Pancreas (tissue), 10 donors: ENCODE measurements at places on chromosomes 6 and 20. TPM values are rescaled to one million over a fixed set of nuclear protein-coding genes. Genes with fewer than 3 reads are reported as not detected.

- no peak overlapping the region for H3K4me3 ChIP-seq
- DNase-seq, result no peak
- no peaks in the 10 kb centered on the region for H3K4me1 ChIP-seq
- no peaks in the 10 kb centered on the region for H3K27me3 ChIP-seq
- H3K27ac ChIP-seq, result no peak overlapping the region
- no peaks in the 10 kb centered on the region for H3K36me3 ChIP-seq
Measured at GRCh38 chr20:21614980-21615379, 90.5 kb upstream of the PAX1 start.

- DNase-seq, result no peak
- H3K27ac ChIP-seq, result no peak overlapping the region
- peak overlapping the region; percentile 21 for H3K4me3 ChIP-seq
- H3K4me1 ChIP-seq, result peaks cover 16% of the 10 kb centered on the region
- H3K27me3 ChIP-seq, result no peaks in the 10 kb centered on the region
Measured at GRCh38 chr6:149990661-149991471, 27.1 kb downstream of the ULBP1 start.

- H3K4me3 ChIP-seq, result no peak overlapping the region
- H3K27me3 ChIP-seq, result no peaks in the 10 kb centered on the region
- H3K36me3 ChIP-seq, result no peaks in the 10 kb centered on the region
- no peak overlapping the region for H3K27ac ChIP-seq
- DNase-seq, result no peak
Measured at GRCh38 chr6:121612927-121613326, 177.5 kb downstream of the GJA1 start.

GRCh38 chr6:54681987-54682386 is 164.6 kb upstream of the FAM83B start:
- no peaks in the 10 kb centered on the region for H3K27me3 ChIP-seq
- no peak overlapping the region for H3K4me3 ChIP-seq
- DNase-seq, result no peak

DNA sequence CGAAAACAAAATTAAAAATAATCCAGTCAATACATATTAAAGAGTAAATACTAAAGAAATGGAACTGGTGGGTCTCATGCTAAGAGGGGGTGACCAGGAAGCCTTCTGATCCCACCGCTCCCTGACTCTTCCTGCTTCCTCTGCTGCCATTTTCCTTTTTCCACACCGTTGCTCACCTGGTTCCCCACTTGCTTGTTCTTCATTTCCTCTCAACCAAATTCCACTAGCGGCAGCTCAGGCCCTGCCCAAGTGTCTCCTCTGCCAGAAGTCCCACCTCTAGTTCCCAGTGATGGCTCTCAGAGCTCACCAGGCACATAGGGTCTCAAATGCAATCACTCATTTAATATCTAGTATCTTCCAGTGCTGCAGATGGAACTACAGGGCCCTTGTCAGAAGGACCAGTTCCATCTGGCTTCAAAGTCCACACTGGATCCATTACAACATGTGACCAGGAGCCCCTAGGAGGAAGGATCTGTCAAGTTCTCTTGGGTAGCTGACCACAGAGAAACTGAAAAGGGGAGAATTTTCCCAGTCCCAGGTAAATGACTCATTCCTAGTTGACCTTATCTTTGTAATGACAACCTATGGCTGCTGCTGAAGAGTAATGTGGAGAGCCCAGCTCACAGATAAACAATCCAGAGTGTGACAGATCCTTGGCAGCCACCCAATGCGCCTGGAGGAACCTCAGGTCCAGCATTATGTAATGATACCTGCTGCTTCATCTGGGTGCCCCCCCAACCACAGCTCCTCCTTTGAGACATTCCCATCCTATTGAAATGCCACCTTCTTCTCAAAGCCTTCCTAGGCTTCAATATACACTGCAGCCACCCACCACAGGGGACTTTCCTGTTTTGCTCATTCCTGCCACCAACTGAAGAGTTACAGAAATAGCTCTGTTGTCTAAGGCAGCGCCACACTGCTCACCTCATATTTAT is 38.2 kb downstream of the ELMO2 start:
- peaks cover 7% of the 10 kb centered on the region for H3K36me3 ChIP-seq
- no peak for DNase-seq
- H3K4me1 ChIP-seq, result no peaks in the 10 kb centered on the region
- no peak overlapping the region for H3K4me3 ChIP-seq
- no peak overlapping the region for H3K27ac ChIP-seq
- no peaks in the 10 kb centered on the region for H3K27me3 ChIP-seq

DNA sequence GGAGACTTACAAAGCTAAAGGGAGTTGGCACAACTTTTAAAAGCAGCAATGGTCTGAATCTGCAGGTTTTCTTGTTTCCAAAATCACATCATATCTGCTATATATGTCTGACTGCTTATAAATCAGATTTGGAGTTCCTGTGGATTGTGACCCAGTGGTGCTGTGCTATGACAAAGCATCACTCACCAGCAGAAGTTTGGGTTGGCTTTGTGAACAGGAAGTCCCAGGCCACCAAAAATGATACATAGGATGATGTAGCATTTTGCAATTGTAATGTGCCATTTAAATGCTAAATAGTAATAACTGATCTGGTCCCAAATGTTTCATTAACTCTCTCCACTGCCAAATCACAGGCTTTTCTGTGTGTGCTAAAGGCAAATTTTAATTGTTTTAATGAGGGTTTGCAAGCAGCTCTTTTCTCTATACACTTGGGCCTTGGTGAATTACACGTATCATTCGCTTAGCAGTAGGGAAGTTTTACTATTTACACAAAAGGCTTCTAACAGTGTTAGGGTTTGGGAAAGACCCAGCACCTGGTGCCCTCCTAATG is 60.8 kb downstream of the SYNDIG1 start:
- no peaks in the 10 kb centered on the region for H3K4me1 ChIP-seq
- H3K27me3 ChIP-seq, result no peaks in the 10 kb centered on the region
- H3K27ac ChIP-seq, result no peak overlapping the region

DNA sequence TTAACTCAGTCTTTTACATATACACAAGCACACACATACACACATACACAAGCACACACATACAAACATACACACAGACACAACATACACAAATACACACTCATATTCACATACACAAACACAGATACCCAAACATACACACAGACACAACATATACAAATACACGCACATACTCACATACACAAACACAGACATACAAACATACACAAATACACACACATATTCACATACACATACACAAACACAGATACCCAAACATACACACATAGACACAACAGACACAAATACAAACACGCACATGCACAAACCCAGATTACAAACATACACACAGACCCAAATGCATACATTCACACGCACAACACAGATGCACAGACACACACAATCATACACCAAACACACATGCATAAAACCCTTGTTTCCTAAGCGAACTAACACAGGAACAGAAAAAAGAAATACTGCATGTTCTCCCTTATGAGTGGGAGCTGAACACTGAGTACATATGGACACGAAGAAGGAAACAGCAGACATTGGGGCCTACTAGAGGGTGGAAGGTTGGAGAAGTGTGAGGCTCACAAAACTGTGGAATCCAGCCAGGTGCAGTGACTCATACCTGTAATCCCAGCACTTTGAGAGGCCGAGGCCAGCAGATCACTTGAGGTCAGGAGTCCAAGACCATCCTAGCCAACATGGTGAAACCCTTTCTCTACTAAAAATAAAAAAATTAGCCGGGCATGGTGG is 34.2 kb downstream of the PIM1 start:
- H3K27me3 ChIP-seq, result no peaks in the 10 kb centered on the region
- H3K27ac ChIP-seq, result no peak overlapping the region
- no peak overlapping the region for H3K4me3 ChIP-seq
- peak; percentile 52 for DNase-seq
- H3K36me3 ChIP-seq, result no peaks in the 10 kb centered on the region

- no peak for DNase-seq
- no peak overlapping the region for H3K4me3 ChIP-seq
- H3K36me3 ChIP-seq, result no peaks in the 10 kb centered on the region
- no peaks in the 10 kb centered on the region for H3K27me3 ChIP-seq
- no peaks in the 10 kb centered on the region for H3K4me1 ChIP-seq
Measured at GRCh38 chr6:115540077-115540869, 520.4 kb downstream of the FRK start.

GRCh38 chr20:15922556-15922955 is 650.7 kb downstream of the KIF16B start:
- H3K27ac ChIP-seq, result no peak overlapping the region
- no peak overlapping the region for H3K4me3 ChIP-seq
- no peak for DNase-seq
- H3K4me1 ChIP-seq, result no peaks in the 10 kb centered on the region
- no peaks in the 10 kb centered on the region for H3K36me3 ChIP-seq

Gene SYCP2L
- 2.3 TPM for polyA plus RNA-seq

Gene FRMD1
- 0.02 TPM for polyA plus RNA-seq
